Mononuclear cell (primary cell): ENCODE measurements at places on chromosomes 4 and X. TPM values are rescaled to one million over a fixed set of nuclear protein-coding genes. Genes with fewer than 3 reads are reported as not detected.

FHDC1 gene
- under 0.01 TPM for total RNA-seq

SPRY1 gene
- 14.1 TPM for total RNA-seq

MAP7D3 gene
- 3.3 TPM for total RNA-seq

HPGD gene
- 10.5 TPM for total RNA-seq

UGT2A3 gene
- not detected for total RNA-seq

KANTR gene
- 6.3 TPM for total RNA-seq

CT45A10 gene
- total RNA-seq: not detected

SLC9B1 gene
- 3.4 TPM for total RNA-seq

HTN1 gene
- total RNA-seq: not detected

TASL gene
- total RNA-seq: 16.9 TPM

HSFX1 gene
- not detected for total RNA-seq

GBA3 gene
- total RNA-seq: 0.10 TPM

TKTL2 gene
- total RNA-seq: 0.42 TPM

RS1 gene
- not detected for total RNA-seq

UVSSA gene
- 16.0 TPM for total RNA-seq

GPR82 gene
- under 0.01 TPM for total RNA-seq

GNRHR gene
- not detected for total RNA-seq

IL3RA gene
- 13.2 TPM for total RNA-seq

ITIH6 gene
- not detected for total RNA-seq

MAGEA2 gene
- not detected for total RNA-seq
